ENCODE measurements at places on chromosomes 7 and 10.

- DNase-seq: peak; percentile 62
Measured at GRCh38 chr10:62597226-62597625, 207.3 kb upstream of the ADO start.

DNA sequence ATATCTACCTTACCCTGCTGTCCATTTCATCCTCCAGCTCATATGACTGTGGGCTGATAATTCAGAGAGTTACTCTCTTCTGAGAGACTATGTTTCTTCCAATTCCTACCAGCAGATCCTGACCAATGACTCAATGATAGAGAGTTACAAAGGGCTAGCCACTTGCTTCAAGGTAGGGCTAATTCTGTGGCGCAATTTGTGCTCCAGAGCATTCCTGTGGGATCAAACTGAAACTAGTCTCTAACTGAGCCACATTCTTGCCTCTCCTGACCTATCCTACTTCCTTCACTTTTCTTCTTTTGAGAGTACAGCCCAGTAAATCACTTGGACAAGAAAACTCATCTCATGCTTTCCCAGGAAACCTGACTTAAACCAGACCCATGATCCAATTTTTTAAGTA, 17.9 kb upstream of the ASZ1 start:
- DNase-seq: no peak

DNA sequence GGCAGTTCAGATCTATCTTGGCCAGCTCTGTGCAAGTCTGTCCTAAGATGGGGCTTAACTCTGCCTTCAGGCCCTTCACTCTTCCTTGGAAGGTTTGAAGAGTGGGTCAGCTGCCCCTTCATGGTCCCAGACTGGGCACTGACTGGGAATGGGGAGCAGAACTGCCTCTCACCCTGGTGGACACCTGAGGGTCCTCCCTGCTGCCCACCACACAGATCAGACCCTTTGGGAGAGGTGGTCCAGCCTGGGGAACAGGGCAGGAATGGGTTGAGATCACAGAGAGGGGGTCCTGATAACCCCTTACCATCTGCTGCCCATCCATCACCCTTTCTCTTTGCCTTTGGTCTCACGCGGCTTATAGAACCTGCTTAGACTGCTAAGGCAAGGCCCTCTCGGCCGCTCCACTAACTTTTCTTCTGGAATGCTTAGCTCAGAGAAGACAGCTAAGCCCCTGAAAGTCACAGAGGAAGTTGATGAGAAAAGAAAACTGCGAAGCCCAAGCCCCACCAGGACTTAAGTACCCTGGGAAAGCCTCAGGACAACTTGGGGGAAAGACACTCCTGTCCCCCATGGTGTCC, 402 bp upstream of the CDHR1 start:
- DNase-seq: no peak

DNA sequence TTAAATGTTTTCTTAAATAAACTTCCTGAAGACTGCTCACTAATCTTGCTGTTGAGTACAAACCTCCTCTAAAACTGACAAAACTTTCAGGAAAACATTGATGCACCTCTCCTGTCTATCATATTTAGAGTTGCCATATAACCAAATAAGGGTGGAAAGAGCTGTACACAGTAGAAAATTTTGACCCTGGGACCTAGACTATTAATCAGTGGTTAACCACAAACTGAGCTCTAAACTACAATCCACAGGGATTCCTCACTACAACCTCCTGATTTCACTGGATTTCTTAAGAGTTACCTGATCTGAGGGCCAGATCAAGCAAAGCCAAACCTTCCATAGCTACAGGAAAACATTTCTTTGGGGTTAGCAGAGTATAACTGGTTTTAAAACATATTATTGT, 39.9 kb upstream of the WNT16 start:
- DNase-seq: peak; percentile 23

GRCh38 chr7:24722386-24723177, 34.7 kb downstream of the GSDME start:
- DNase-seq: peak; percentile 27

GRCh38 chr10:121005948-121006587, 154.9 kb downstream of the WDR11 start:
- DNase-seq: no peak

DNA sequence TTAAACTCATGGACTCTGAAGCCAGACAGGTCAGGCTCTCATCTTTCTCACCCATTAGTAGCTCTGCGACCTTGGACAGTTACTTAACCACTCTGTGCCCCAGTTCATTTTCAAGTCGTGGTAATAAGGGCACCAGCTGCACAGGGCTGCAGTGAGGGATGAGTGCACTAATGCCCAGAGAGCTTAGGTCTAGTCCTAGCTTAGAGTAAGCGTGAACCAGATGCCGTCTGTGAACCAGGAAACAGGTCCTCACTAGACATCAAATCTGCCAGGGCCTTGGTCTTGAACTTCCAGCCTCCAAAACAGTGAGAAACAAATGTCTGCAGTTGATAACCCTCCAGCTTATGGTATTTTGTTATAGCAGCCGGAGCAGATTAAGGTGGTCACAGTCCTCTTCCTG, 222.4 kb upstream of the PFKP start:
- no peak for DNase-seq

- DNase-seq: peak; percentile 49
Measured at GRCh38 chr7:143008007-143008901, 18.7 kb downstream of the OR9A2 start.

GRCh38 chr7:130941322-130942210, 207.6 kb upstream of the KLF14 start:
- DNase-seq: no peak

DNA sequence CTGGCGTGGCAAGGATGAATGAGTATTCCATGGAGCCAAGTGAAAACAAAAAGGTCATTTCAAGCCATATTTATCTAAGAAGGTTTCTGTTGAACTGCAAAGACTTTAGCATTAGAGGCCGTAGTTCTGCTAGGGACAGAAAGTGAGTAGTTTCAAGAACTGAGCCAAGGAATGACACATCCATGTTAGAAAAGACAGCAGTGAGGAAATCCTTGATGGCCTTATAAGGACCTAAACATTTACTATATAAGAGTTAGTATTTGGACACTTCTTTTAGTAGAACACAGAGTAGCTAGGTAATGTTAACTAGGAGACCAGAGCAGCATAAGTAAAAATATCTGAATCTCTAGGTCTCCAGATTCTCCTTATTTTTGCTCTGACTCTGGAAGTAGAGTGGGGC, 329.8 kb upstream of the SEMA3D start:
- DNase-seq: peak; percentile 37

- DNase-seq: no peak
Measured at GRCh38 chr10:69458430-69459100, 7.3 kb downstream of the TSPAN15 start.

GRCh38 chr7:6430271-6430940, 17.3 kb downstream of the DAGLB start:
- peak; percentile 33 for DNase-seq

DNA sequence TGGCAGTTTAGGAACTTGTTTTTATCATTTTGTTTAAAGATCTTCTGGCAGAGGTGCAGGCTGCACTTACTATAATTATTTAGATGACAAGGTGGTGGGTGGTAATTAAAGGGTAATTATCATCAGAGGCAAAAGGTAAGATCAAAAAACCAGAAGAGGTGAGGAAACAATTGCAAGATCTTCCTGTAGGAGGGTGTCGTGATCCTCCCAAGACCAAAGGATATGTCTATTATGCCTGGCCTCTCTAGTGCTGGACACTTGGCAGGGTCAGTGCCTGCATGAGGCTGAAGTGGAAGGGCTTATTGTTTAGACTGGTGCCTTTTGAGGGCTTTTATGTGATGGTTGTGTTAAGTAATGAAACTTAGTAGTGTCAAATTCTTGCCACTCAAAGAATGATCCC, 1.8 kb upstream of the WAPL start:
- DNase-seq: no peak

GRCh38 chr10:67017218-67017617, 91.4 kb downstream of the LRRTM3 start:
- no peak for DNase-seq

DNA sequence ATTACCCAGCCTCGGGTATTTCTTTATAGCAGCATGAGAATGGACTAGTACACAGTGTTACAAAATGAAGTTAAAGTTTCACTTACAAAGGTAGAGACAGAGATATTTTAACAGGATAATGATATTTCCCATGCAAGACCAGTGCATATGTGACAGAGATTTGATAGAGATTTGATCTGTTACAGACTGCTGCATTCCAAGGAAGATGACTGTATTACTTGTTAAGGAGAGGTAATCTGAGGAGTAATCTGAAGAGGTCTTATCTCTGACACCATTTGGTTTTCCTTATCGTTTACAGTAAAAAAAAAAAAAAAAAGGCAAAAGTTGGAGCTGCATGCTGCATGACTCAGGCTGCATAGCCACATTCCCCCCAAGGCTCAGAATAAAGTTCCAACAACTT, 289.6 kb downstream of the POM121L12 start:
- no peak for DNase-seq

GRCh38 chr10:84293574-84294016, 34.8 kb upstream of the CCSER2 start:
- DNase-seq: no peak

GRCh38 chr10:52900593-52900992, 128.0 kb upstream of the MBL2 start:
- no peak for DNase-seq

- no peak for DNase-seq
Measured at GRCh38 chr10:99531696-99532593, 797 bp upstream of the NKX2-3 start.

GRCh38 chr7:107972941-107973376, 30.0 kb downstream of the LAMB1 start:
- DNase-seq: no peak

- no peak for DNase-seq
Measured at GRCh38 chr10:108064746-108065260, 900.3 kb upstream of the SORCS1 start.

DNA sequence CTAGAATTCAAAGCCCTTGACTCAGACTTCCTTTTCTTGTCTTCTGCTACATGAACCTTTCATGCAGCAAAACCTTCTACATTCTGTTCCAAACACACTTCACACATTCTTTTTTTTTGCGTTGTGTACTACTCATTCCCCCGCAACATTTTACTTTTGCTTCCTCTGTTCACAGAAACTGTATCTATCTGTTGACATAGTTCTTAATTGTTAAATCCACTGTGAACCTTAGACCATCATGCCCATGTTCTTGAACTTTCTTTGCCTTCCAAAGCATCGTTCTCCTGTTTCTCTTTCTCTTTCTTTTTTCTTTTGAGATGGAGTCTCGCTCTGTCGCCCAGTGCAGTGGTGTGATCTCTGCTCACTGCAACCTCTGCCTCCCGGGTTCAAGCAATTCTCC, 14.2 kb downstream of the CCSER2 start:
- no peak for DNase-seq
